ENCODE measurements at places on chromosomes 5 and 9.

DNA sequence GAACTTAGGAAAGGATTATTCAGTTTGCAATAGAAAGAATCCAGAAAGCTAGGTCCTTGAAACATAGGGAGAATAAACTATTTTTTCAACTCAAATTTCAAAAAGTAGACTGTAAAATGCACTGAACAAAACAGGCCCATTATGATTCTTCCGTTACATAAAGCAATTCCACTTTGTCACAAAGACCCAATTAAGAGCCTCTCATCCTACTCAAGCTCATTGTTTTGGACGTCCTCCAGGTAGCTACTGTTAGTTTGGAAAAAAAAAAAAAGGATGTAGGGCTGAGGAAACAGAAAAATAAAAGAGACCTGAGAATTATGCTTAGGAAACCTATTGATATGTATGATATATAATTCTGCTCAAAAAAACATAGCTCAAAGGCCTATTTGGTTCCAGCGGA lies 74.0 kb downstream of the DIRAS2 start:
- no peak for DNase-seq

DNA sequence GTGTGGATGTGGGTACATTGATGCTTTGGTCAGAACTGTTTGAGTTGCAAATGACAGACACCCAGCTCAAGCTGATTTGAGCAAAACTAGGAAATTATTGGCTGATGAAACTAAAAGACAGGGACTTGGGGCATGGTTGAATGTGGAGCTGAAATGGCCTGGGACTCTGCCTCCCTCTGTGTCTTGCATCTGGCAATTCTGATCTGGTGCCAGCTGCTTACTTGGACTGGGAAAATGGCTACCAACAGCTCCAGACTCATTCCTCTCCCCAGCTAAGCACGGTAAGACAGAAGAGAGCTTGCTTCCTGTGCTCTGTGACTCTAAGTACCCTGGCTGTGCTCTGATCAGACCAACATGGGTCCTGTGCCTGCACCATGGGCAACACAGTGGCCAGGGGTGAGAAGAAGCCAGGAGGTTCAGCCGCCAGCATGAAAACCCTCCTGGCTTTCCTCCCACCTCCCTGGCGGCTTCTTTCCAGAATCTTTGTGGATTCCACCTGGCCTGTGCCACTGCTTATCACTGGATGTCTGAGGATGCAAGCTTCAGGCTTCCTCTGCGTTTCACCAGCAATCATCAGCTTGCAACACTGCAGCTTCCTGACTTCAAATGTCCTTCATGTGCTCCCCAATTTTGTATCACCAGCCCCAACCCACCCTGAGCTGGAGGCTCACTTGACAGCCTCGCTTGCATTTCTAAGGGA lies 44.1 kb downstream of the C5orf15 start:
- DNase-seq = no peak

DNA sequence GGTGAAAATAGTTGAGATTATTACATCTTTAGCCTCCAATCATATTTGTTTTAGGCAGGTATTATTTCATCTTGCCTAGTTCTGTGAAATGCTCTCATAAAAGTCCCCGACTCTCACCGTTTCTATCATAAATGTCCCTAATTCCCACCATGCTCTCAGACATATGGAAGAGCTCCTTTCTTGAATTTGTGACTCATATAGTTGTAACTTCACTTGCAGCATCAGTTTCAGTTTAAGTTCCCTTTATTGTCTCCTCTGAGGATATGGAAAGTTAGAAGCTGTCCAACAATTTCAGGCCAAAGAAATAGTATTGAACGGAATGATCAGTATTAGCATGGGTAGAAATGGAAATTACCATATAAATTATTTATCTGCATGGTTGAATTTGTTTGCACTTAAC lies 187.5 kb upstream of the NR4A3 start:
- no peak for DNase-seq

- DNase-seq = no peak
Measured at GRCh38 chr9:79325501-79325900, 246.3 kb upstream of the TLE4 start.

DNA sequence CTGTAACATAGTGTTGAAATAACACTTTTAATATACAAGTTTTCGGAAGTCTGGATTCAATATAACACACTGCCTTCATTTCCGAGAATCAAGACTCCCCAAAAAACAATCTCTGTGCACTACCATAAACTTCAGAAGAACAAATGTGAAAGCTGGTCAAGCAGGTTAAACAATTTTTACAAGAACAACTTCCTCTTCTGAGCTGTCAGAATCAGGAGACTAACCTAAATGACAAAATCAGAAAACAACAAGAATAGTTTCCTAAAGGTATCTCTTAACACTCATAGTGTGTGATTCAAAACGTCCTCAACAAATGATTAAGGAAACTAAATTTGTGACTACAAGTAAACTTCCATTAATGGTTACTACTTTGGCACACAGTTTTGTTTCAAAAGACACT lies 11.6 kb downstream of the C9orf72 start:
- DNase-seq = no peak

GRCh38 chr9:69633716-69634115 lies 38.5 kb downstream of the APBA1 start:
- no peak for DNase-seq

DNA sequence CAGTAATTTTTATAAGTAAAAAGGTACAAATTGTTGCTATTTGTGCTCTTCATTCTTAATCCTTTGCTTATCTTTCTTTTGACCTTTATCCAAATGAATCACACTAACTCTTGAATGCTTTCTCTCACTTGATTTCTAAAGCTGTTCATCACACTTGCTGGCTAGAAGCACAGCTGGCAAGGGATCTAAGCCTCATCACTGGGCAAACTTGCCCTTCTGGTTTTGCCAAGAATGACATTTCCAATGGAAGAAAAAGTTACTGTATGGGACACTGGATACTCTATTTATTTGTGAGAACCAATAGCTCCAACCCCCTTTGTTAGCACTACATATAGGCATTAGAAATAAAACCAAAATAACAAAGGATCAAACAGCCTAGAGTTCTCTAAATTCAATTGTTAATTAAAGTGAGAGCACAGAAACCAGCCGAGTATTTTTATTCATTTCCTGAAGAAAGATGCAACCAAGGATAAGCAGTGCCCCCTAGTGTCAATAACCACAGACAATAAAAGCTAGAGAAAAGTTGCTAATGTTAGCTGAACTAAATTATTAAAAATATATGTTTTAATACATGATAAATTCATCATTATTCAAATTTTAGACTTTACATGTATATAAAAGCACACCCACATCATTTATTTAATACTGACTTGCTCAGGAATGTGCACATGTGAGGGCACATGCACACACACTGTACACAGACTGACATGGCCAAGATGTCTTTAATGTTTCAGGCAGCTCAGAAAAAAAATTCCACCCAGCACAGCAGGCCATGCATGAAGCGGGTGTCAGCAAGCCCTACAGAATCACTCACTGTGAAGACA lies 59.8 kb upstream of the POU5F2 start:
- DNase-seq = no peak

- no peak for DNase-seq
Measured at GRCh38 chr5:92852219-92852618, 728.8 kb downstream of the NR2F1-AS1 start.

- DNase-seq = no peak
Measured at GRCh38 chr5:147727200-147727599, 55.3 kb downstream of the JAKMIP2 start.

- no peak for DNase-seq
Measured at GRCh38 chr9:136471802-136472487, 10.9 kb downstream of the SEC16A start.

GRCh38 chr5:134555890-134556311 lies 30.4 kb downstream of the JADE2 start:
- peak; percentile 76 for DNase-seq

- no peak for DNase-seq
Measured at GRCh38 chr5:4018007-4018406, 422.4 kb downstream of the IRX1 start.

DNA sequence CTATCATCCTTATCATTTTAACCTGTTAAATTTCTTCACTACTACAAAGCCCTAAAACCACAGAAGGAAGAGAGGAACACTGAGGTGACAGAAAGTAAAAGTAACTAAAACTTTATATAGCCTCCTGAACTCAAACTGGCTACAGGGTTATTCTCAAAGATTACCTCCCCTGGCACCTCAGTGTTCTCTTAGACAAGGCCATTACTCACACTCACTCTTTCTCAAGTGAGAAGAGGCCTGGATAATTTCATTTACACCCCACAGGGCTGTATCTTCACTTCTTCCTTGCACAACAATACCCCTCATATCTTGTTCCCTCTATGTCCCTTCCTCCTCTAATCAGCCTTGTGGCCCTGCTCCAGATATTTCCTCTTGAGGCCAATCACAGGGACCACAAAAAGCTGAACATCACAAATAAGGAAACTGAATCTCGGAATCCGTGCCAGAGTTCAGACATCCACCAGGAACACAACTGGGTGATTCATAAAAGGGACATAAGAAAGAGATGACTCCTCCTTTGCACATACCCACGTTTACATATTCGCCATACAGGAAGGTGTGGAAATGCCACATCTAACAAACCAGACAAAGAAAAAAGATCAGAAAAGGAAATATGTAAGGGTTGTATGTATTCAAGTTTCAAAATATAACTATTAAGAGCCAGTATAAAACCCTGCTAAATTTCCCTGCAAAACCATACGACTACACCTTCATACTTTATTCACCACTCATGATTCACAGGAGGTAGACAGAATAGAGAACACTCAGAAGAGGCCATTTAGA lies 1.7 kb upstream of the KLHL3 start:
- peak; percentile 5 for DNase-seq

- no peak for DNase-seq
Measured at GRCh38 chr5:35284364-35284763, 54.1 kb upstream of the PRLR start.

DNA sequence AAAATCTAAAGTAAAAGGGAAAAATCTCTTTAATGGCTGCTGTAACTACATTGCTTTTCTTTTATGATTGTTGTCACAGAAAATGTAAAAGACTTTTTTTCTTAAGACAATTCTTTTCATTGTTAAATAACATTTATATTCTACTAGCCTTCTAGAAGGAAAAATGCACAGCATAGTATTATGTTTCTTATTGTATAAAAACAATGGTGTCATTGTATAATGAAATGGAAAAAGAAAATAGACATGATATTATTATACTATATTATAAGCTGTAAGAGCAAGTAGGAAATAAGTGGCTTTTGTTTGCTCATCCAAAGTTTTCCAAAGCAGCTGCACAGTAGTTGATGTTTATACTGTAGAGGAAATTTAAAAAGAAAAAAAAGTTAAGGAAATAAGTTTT lies 1021.7 kb downstream of the EFNA5 start:
- DNase-seq = no peak

DNA sequence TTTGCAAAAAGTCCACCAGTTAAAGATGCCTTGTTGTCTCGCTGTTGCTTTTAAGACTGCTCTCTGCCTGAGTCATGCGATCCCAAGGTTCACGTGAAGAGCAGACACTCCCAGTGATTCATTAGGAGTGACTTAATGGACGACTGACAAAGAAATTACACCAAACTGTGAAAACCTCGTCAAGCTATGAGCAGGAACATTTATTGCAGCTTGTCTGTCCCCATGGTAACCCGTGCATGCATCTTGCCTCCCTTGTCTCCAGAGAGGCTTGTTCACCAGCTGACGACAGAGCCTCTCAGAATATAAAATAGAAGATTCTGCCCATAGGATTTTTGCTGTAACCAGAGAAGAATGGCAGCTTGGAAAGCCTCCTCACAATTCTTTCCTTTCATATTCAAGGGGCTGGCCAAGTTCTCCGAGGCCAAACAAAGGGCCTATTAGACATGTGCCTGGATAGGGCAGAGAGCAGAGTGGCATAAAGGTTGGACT lies 352.7 kb downstream of the SPOCK1 start:
- no peak for DNase-seq

DNA sequence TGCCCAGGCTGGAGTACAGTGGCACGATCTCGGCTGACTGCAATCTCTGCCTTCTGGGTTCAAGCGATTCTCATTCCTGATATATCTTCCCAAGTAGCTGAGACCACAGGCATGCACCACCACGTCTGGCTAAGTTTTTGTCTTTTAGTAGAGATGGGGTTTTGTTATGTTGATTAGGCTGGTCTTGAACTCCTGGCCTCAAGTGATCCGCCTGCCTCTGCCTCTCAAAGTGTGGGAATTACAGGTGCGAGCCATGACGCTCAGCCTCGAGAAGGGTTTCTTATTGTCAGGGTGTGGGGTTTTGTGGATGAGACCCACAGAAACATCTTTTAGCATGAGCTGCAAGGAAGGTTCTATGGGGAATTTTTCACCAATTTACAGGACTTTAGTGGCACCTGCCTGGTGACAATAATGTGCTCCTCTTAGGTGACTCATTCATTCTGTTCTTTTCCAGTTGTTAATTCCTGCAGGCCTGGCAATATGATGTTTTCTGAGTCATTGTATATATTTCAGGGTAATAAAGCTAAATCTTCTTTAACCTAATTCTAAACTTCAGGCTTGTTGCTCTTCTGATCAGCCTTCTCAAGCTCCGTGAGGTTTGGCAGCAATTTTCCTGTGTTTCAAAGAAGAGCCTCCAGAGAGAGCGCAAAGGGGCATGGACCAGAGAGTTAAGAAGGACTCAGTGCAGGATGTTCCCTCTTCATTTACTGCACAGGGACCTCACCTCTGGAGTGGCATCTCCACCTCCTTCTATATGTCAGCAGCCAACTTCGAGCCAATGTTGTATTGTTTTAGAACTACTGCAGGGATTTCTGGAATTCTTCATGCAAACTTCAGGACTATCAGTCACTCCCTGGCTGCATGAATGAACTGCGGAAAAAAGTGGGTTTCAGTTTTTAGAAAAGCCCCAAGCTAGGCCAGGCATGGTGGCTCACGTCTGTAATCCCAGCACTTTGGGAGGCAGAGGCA lies 77.8 kb upstream of the ZNF618 start:
- DNase-seq = no peak

DNA sequence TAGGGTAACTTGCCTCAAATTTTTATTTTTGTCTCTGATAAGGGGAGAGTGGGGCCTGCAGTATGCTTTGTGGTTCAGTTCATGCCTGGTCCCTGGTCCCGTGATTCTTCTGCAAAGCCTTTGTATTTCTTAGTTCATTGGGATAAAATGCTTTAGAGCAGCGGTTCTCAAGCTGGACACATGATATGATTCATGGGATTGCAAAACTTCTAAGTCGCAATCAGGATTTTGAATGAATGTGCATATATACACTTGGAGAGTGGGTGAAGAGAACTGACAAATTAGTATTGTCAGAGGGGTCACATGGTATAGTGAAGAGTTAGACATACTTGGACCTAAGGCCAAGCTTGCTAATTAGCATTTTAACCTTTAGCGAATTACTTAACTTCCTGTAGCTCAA lies 265.4 kb upstream of the KLF9 start:
- no peak for DNase-seq

- no peak for DNase-seq
Measured at GRCh38 chr5:52694648-52695047, 93.1 kb upstream of the ITGA1 start.

DNA sequence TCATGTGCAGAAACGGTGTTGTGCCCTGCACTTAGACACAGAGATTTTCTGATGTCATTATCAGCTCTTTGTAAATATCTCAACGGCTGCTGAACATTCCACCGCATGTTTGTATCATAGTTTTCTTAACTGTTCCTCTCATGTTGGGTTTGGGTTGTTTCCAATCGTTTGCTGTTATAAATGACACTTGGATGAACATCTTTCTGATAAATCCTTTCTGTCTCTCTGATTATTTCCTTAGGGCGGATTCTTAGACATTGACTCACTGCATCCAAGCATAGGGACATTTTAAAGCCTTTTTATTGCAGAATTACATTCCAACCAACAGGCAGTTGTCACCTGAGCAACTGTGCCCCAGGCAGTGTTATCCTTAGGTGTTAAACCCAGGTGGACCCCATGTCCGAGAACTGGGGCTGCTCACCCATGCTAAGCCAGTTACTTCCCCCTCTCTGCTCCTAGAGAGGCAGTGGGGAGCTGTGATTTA lies 28.5 kb downstream of the COL5A1 start:
- DNase-seq = no peak
